HepG2 (cell line): ENCODE measurements at places on chromosomes 3 and 15. TPM values are rescaled to one million over a fixed set of nuclear protein-coding genes. Genes with fewer than 3 reads are reported as not detected.
A peak's percentile ranks its signal among the peaks of the same experiment; 100 is the strongest.

- no peak overlapping the region for H3K4me3 ChIP-seq
- peaks cover 12% of the 10 kb centered on the region for H3K4me1 ChIP-seq
- H3K27ac ChIP-seq = no peak overlapping the region
- peaks cover 4% of the 10 kb centered on the region; the same call in 1 of the 3 replicates for H3K36me3 ChIP-seq
- no peaks in the 10 kb centered on the region for H3K27me3 ChIP-seq
- DNase-seq = no peak
Measured at GRCh38 chr3:27345959-27346865, 23.0 kb downstream of the NEK10 start.

The CYP8B1 gene
- polyA plus RNA-seq = 2.0 and 2.8 TPM in 2 replicates

DNA sequence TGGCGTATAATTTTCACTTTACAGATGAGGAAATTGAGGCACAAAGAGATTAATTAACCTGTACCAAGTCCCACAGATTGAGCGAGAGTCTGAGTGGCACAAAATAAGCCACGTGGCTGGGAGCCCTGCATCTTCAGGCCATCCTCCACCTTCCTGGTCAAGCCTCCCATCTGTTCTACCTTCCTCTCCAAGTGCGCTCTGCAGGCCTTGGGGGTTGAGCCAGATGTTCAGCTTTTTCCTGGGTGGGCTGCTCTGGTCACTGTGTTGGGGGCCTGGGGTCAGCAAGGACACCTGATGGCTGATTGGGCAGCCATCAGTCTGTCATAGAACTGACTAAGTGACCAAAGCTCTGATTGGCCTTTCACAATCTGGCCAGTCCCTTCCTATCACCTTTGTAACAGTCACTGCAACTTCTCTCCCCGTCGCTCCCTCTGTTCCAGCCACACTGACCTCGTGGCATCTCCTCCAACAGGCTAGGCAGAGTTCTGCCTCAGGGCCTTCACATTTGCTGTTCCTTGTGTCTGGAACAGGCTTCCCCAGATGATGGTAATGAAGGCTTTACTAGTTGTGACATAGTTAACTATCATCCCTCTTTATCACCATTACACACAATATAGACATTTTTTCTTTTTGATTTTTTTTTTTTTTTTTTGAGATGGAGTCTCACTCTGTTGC lies 46.8 kb downstream of the SCN5A start:
- no peaks in the 10 kb centered on the region for H3K4me1 ChIP-seq
- no peak overlapping the region for H3K27ac ChIP-seq
- H3K4me3 ChIP-seq = no peak overlapping the region
- DNase-seq = no peak
- no peaks in the 10 kb centered on the region; the same call in 1 of the 2 replicates for H3K27me3 ChIP-seq

DNA sequence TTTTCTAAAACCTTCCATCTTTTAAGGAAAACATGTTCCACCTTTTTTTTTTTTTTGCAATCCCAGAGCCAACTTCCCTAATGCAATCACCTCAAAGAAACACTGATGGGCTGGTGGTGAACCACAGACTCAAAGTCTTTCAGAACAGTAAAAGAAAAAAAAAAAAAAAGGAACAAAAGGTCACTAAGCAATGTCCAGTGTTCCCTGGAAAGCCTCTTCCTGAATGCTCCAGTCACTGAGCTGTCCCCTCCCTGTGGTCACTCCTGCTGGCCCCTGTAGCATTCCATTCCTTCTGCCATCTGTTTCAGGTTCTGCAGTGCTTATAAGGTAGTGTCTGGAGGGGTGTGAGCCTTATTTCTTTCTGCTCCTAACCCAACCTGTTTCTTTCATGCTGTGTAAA lies 53.3 kb downstream of the AAGAB start:
- H3K36me3 ChIP-seq = no peaks in the 10 kb centered on the region
- no peak for DNase-seq
- no peaks in the 10 kb centered on the region for H3K27me3 ChIP-seq
- no peak overlapping the region for H3K27ac ChIP-seq

GRCh38 chr3:195084746-195085145 lies 186.2 kb downstream of the XXYLT1 start:
- no peak overlapping the region for H3K4me3 ChIP-seq
- DNase-seq = no peak
- peaks cover 7% of the 10 kb centered on the region; the same call in 1 of the 2 replicates for H3K4me1 ChIP-seq
- no peaks in the 10 kb centered on the region for H3K27me3 ChIP-seq

DNA sequence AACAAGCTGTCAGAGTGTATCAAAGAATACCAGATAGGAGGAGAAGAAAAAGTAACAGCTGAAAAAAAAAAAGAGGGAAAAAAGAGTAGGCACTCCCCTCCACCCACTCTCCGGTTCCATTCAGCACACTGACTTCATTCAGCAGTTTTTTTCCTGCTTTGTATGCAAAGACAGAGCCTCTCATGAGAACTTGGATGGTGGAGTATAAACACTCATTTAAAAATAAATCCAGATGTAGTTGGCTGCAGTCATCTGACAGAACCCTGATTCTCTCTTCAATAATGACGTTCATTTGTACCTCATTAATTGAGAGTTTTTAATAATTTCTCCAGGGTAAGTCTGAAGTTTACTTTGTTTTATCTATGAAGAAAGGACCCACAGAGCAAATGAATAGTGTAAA lies 81.0 kb downstream of the TMEM108 start:
- no peaks in the 10 kb centered on the region for H3K36me3 ChIP-seq
- H3K27ac ChIP-seq = no peak overlapping the region
- no peak for DNase-seq
- H3K27me3 ChIP-seq = 0 out of 3 replicates have a peak, but pooled peaks cover 5% of the 10 kb centered on the region
- H3K4me1 ChIP-seq = no peaks in the 10 kb centered on the region
- H3K4me3 ChIP-seq = no peak overlapping the region

- H3K27me3 ChIP-seq = no peaks in the 10 kb centered on the region
- no peak overlapping the region for H3K27ac ChIP-seq
- no peak overlapping the region for H3K4me3 ChIP-seq
- no peaks in the 10 kb centered on the region for H3K36me3 ChIP-seq
Measured at GRCh38 chr3:56914646-56915045, 112.9 kb upstream of the ARHGEF3 start.

DNA sequence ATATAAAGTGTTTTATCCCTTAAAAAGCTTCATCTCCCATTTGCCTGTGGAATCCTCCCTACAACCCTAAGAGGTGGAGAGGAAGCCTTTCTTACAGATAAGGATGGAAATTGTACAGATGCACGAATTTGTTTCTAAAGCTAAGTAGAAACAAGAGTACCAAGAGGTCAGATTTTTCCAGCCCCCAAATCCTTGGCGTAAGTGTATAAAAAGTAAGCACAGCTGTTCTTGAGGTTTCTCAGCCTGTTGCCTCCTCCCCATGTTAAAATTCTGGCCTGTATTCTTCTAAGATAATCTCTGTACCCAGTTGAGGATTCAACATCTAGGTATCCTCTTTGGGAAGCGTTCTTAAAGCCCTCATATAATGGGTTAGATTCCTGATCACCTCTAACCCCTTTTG lies 34.9 kb downstream of the RAB7A start:
- H3K4me3 ChIP-seq = no peak overlapping the region
- no peak for DNase-seq
- H3K27ac ChIP-seq = no peak overlapping the region
- H3K27me3 ChIP-seq = no peaks in the 10 kb centered on the region
- no peaks in the 10 kb centered on the region for H3K4me1 ChIP-seq

DNA sequence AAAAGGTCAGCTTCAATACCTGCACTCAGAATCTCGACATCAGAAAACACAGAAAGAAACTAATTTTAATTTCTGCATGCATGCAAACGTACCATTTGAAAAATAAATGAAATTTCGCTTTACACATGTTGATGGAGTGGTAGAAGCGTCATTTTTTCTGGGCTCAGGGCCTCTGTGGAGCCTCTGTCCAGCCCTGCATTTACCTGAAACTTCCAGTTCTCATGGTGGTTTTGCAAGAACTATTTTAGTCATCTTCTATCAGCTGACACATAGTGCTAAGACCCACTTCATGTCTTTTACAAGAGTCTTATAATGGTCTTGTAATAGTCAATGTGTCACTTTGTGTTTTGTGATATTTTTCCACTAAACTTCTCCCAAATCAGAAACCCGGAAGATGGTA lies 5.3 kb downstream of the KY start:
- no peaks in the 10 kb centered on the region for H3K36me3 ChIP-seq
- no peak overlapping the region for H3K4me3 ChIP-seq
- H3K4me1 ChIP-seq = no peaks in the 10 kb centered on the region
- no peak overlapping the region for H3K27ac ChIP-seq

The CFAP91 gene
- polyA plus RNA-seq = not detected in 2 replicates

The RTP4 gene
- 0.08 and 0.11 TPM in 2 replicates for polyA plus RNA-seq

DNA sequence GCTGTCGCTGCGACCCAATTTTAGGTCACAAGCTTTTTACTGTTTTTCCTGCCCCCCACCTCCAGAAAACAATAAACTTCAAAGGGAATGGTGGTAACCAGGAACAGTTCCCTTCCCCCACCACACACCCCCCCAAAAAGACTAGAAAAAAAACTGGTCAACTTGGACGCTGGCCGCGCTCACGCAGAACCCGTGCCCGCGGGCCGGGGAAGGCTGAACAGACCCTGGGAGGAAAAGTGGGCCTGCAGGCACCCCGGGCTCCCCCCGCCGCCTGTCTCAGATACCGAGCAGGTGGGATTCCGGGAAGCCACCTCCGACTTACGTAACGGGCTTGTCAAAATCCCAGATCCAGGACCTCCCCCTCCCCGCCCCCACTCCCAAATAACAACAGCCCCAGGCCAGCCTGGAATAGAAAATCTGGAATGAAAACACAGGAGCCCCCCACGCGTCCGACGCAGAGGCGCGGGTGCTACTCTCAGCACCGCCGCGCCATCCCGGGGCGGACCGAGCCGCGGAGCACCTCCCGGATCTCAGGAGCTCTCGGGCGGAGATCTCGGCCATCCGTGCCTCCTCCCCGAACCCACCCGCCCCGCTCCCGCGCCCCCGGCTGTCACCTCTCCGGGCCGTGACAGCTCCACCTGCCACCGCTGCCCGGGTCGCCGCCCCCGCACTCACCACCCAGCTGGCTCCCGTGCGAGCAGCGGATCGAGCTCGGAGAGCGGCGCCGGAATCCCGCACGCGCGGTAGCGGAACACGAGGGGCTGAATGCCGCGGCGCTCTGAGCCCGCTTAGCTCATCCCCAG lies 557 bp downstream of the DENND4A start:
- no peaks in the 10 kb centered on the region for H3K36me3 ChIP-seq
- no peaks in the 10 kb centered on the region for H3K27me3 ChIP-seq
- DNase-seq = peak; percentile 65
- peak overlapping the region; percentile 98 for H3K4me3 ChIP-seq
